ENCODE measurements at places on chromosomes 6 and 20.

DNA sequence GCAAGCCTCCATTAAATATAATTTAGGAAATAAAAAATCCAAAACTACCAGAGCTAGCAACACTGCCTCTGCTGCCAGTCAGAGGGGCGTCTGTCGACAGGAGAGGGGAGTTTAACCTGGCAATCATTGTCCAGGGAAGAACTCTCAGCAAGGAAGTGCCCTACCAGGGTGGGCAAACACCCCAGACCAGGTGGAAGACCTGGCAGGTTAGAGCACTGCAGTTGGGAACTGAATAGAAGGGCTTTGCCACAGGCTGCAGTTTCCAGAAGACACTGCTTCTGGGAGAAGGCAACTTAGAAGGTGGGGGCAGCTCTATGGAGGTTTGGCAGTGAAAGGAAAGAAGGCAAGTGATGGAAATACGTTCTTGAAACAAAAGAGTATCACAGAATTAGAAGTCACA is 11.5 kb downstream of the NAPB start:
- DNase-seq = no peak

- no peak for DNase-seq
Observed at GRCh38 chr6:152244998-152245630, 392.0 kb downstream of the SYNE1 start.

DNA sequence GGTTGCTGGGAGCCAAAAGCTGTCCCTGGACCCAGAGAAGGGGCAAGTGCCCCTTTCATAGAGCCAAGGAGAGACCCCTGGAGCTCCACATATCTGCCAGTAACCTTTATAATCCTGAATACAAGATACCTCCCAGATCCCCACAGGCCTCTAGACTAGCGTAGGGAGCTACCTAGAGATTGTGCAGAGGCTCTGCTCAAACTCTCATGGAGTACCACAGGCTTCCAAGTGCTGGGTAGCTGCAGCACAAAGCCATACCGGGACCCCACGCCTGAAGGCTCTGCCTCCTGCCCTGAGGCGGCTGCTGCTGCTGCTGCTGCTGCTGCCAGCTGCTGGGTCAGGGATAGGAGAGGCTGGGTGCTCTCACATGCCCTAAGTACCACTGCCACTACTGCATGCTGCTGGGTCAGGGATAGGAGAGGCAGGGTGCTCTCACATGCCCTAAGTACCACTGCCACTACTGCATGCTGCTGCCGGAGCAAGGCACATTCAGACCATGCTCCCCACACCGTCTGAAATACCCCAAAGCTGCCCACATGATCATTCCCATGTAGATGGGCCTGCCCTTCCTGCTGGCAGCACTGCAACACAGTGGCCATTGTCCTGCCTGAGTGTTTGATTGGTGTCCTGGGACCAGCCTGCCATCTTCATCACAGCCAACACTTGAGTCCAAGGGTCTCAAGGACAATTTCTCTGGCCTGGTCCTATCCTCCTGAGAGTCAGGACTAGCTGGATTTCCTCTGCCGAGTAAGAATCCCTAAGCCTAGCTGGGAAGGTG is 1434.3 kb upstream of the ADGRB3 start:
- no peak for DNase-seq

- DNase-seq = no peak
Observed at GRCh38 chr6:132907914-132908313, 93.5 kb downstream of the RPS12 start.

DNA sequence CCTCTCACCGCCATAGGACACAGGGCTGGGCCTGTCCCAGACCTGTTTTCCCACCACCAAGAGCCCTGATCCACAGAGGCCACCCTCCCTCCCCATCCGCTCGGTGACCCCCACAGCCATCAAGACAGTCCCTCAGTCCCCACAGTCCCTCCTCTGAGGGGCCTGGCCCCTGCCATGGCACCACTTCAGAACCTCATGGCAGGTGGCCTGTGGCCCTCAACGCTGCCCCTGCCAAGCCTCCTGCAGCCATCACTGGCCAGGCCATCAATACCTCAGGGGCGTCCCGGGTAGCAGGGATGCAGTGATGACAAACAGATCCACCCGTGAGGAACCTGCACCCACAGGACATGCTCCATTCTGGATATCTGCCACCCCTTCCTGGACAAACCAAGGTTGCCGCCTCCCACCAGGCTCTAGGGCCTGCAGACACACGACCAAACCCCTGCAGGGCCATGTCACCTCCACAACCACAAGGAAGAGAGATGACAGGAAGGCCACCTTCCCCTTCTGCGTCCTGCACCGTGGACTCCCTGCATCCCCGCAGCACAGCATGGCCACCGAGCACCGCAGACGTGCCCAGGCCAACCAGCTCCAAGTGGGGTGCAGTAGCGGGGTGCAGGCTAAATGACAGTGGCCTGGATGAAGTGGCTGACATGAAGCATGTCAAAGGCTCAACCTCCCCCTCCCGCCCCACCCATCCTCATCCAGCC is 14.0 kb downstream of the TAF4 start:
- DNase-seq = no peak

All from activated naive CD8-positive, alpha-beta T cell treated with anti-CD3 and anti-CD28 coated beads, Interleukin-2, amount 50 U/mL, for 16 hours (primary cell).